IgD-negative memory B cell (primary cell): ENCODE measurements at places on chromosomes 6 and 20. TPM values are rescaled to one million over a fixed set of nuclear protein-coding genes. Genes with fewer than 3 reads are reported as not detected.

Gene SPDEF
- not detected for polyA plus RNA-seq

Gene ABRACL
- 62.0 TPM for polyA plus RNA-seq

Gene DCDC2
- polyA plus RNA-seq = not detected

Gene BCLAF1
- 137 TPM for polyA plus RNA-seq

Gene GHRH
- polyA plus RNA-seq = not detected

Gene TLDC2
- not detected for polyA plus RNA-seq

Gene TMEM14A
- polyA plus RNA-seq = 34.6 TPM

Gene COX4I2
- 0.38 TPM for polyA plus RNA-seq

Gene OVOL2
- polyA plus RNA-seq = not detected

Gene ANKRD60
- polyA plus RNA-seq = not detected

Gene BHLHE23
- polyA plus RNA-seq = not detected

Gene TMEM170B
- polyA plus RNA-seq = 0.36 TPM

Gene C20orf202
- not detected for polyA plus RNA-seq

Gene GTF2H4
- 8.4 TPM for polyA plus RNA-seq

Gene JAG1
- polyA plus RNA-seq = not detected

Gene SLC25A27
- not detected for polyA plus RNA-seq

Gene FAM209B
- polyA plus RNA-seq = 0.38 TPM

Gene TDRD6
- polyA plus RNA-seq = not detected

Gene COL21A1
- not detected for polyA plus RNA-seq

Gene RWDD1
- 52.3 TPM for polyA plus RNA-seq

Gene ECT2L
- polyA plus RNA-seq = 0.23 TPM

Gene SLC22A23
- 0.35 TPM for polyA plus RNA-seq

Gene WFDC10B
- polyA plus RNA-seq = not detected

Gene LTA
- polyA plus RNA-seq = 16.3 TPM

Gene STX11
- 11.5 TPM for polyA plus RNA-seq

Gene GATA5
- not detected for polyA plus RNA-seq

Gene RGS17
- polyA plus RNA-seq = 0.05 TPM

Gene SNAP91
- not detected for polyA plus RNA-seq

Gene SPATS1
- not detected for polyA plus RNA-seq

Gene BCKDHB
- 17.4 TPM for polyA plus RNA-seq

Gene PI3
- 0.65 TPM for polyA plus RNA-seq

Gene PM20D2
- polyA plus RNA-seq = 16.0 TPM

Gene SLC16A10
- 1.2 TPM for polyA plus RNA-seq

Gene DEFB114
- polyA plus RNA-seq = not detected

Gene TREML1
- 3.0 TPM for polyA plus RNA-seq

Gene TINAG
- not detected for polyA plus RNA-seq

Gene BMP6
- 0.89 TPM for polyA plus RNA-seq

Gene PRR18
- not detected for polyA plus RNA-seq

Gene IL20RA
- not detected for polyA plus RNA-seq

Gene TRIM10
- not detected for polyA plus RNA-seq

Gene PTPRT
- polyA plus RNA-seq = not detected

Gene TRIM40
- polyA plus RNA-seq = 0.10 TPM

Gene OR2J3
- not detected for polyA plus RNA-seq

Gene SNAI1
- polyA plus RNA-seq = 0.63 TPM

Gene CST7
- 22.8 TPM for polyA plus RNA-seq

Gene CYP21A2
- not detected for polyA plus RNA-seq

Gene SPATA25
- not detected for polyA plus RNA-seq

Gene OR2H2
- not detected for polyA plus RNA-seq

Gene CDSN
- polyA plus RNA-seq = not detected

Gene OPRL1
- polyA plus RNA-seq = 3.7 TPM

Gene CCM2L
- polyA plus RNA-seq = not detected

Gene PSMB8
- 366 TPM for polyA plus RNA-seq

Gene HLA-DRB5
- polyA plus RNA-seq = 92.6 TPM

Gene PREP
- polyA plus RNA-seq = 19.9 TPM

Gene LAMA2
- 0.05 TPM for polyA plus RNA-seq

Gene MYH7B
- 0.34 TPM for polyA plus RNA-seq

Gene VIP
- not detected for polyA plus RNA-seq

Gene SIRPD
- polyA plus RNA-seq = not detected
